GM13977 (cell line): ENCODE measurements at places on chromosomes 16 and 17.
A peak's percentile ranks its signal among the peaks of the same experiment; 100 is the strongest.

GRCh38 chr17:32876417-32877163 is at the start of gene MYO1D:
TSS of gene MYO1D (minus strand) at chr17:32877124. CDS start at chr17:32876872, 252 bp downstream.
- DNase-seq: peak; percentile 71

DNA sequence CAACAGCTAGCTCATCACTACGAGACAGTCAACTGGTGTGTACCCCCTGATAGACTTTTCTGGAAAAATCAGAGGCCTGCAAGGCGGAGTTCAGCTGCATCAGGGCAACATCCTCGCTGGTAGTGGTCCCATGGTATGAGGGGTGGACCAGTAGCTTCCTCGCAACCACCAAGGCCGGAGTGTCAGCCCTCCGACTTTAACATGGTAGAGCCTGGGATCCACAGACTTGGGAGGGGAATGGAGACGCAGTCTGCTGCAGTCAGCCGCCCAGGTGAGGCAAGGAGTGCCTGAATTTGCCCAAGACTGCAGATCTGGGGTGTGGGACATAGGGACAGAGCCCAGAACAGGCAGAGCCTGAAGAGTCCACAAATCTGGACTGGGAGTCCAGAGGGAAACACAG is 13.4 kb downstream of the ZG16B start:
- DNase-seq: no peak

- no peak for DNase-seq
These were observed 45.6 kb downstream of the TMC6 start for GRCh38 chr17:78082988-78083387.

- peak; percentile 72 for DNase-seq
These were observed 7.4 kb downstream of the KDM6B start for GRCh38 chr17:7841396-7841914.

- no peak for DNase-seq
These were observed 854.1 kb downstream of the KCNJ2 start for GRCh38 chr17:71023249-71024030.

DNA sequence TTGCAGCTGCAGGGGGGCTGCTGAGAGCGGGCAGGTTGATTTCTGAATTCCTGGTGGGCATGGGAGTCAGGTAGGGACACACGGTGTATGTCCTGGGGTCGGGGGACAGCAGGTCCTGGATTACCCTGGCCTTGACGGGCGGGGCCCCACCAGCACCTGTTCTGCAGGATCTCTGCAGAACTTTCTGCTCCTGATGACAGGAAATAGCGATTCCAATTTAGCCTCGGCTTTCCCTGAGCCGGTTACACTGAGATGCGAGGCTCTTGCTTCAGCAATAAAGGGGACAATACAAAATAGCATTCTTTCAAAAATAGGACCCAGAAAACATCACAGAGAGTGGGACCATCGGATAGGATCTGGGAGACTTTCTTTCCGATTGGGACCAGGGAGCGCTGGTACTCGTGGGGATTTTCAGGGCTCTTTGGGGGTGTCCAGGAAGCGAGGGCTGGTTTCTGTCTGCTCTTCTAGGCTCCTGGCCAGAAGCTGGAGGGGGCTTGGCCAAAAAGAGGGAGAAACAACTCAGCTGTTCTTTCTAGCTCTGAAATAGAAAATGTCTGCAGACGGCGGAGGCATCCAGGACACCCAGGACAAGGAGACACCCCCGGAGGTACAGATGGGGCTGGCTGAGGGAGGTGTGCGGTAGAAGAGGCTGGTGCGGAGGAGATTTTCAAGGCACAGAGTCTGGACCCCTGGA is 642 bp downstream of the ZNF205 start:
- DNase-seq: no peak

DNA sequence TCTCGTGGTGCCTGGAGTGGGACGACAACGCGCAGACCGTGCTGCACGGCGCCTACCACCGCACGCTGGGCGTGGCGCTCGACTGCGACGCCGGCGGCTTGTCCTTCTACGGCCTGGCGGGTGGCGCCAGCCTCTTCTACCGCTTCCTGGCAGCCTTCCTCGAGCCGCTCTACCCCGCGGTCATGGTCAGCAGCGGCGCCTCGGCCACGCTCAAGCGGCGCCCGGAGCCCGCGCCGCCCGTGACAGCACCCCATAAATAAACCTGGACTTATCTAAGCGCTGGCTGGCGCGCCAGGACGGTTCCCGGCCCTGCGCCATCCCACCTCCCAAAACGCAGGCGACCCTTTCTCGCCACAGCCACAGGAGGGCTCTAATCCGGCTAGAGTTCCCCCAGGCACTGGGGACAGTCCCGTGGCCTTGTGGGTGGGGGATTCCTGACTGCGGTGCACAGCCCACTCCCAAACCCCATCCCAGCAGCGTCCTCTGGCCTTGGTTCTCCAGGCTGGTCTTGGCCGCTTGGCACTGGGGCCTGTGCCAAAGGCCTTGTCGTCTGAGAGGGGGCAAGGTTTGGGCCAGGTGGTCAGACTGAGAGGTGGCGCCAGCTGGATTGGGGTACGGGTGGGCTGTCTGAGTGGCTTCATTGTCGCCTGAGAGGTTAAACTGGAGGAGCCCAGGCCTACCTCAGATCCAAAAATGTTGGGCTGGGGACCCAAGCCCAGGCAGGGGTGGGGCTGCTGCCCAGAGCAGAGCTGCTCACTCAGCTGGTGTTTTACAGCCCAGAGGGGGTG is 10.1 kb upstream of the SLC16A5 start:
- DNase-seq: peak; percentile 83

- DNase-seq: peak; percentile 66
These were observed 5.7 kb downstream of the OR4D2 start for GRCh38 chr17:58172369-58173071.

DNA sequence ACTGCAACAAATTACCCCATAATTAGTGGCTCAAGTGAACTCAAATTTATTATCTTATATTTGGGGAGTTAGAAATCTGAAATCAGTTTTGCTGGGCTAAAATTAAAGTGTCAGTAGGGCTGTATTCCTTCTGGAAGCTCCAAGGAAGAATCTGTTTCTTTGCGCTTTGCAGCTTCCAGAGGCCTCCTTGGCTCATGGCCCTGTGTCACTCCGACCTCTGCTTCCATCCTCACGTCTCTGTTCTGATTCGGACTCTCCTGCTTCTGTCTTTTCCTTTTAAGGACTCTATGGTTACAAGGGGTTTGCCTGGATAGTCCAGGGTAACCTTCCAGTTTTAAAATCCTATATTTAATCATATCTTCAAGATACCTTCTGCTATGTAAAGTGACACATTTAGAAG is 232.1 kb downstream of the CA10 start:
- no peak for DNase-seq

- no peak for DNase-seq
These were observed 27.7 kb upstream of the CLEC18B start for GRCh38 chr16:74448990-74449389.

DNA sequence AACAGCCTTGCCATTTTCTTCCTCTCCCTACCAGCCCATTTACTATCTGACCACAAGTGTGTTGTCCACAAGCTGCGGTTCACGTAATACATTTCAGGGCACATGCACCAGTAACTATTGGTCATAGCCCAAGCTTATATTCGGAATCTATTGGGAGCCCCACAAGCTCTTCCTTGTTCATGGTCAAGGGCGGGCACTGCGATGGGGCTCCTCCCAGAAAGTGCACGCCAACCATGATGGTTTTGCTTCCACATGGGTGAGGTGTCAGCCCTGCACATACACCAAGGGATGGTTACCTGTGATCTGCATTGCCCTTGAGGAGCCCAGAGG is 12.1 kb downstream of the THRA start:
- DNase-seq: no peak

GRCh38 chr17:62084585-62084984 is 19.5 kb upstream of the MED13 start:
- no peak for DNase-seq

GRCh38 chr17:17440938-17441675 is 35.7 kb upstream of the MED9 start:
- no peak for DNase-seq

DNA sequence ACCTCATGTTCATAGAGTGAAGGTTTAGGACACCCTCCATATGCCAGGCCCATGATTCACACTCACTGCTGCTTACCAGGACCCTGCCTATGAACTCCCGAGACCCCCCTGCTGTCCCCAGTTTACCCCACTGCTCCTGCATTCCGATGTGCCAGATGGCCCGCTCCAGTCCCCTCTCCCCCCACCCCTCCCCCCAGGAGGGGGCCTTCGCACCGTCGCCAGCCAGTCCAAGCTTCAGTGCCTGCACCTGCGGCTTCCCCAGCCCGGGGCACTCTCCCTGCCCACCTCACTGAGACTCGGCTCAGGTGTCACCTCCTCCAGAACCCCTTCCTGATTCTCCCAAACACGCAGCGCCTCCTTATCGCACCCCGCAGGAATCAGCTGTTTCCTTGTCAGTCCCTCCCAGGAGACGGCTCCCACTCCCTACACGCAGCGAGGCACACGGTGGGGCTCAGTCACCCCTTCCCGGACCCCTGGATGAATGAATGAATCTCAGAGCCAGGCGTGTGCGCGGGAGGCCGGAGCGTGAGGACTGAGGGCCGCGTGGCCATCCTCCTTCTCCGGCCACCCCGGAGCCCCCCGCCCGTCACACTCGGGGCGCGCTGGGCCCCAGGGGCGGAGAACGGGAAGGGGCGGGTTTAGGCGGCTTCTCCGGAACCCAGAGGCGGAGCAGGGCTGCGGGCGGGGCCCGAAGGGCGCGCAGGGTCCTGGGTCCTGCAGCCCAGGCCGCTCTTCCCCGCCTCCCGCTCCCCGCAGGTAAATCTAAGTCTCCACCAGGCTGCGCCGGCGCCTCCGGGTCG is 1.6 kb downstream of the MYO1C start:
- DNase-seq: peak; percentile 95
